ENCODE measurements at places on chromosomes 1 and 21.

- no peak for DNase-seq
These were observed 71.1 kb downstream of the SKI start for GRCh38 chr1:2299131-2299627.

DNA sequence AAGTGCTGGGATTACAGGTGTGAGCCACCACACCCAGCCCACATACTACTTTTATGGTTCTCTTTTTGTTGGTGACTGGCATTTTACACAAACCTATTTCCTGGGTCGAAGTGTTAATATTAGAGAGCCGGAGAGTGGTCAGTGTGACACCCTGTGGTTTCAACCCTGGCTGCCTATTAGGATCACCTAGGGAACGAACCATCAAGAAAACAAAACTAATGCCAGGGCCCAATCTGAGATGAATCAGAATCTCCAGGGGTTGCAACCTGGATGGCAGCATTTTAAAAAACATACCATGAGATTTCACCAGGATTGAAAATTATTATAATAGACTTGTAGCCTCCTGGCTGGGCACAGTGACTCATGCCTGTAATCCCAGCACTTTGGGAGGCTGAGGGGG, 6.1 kb downstream of the MRPS21 start:
- DNase-seq = no peak

GRCh38 chr1:110242731-110243130, 32.6 kb downstream of the KCNC4 start:
- DNase-seq = no peak

GRCh38 chr1:6075748-6076147, 30.1 kb downstream of the KCNAB2 start:
- DNase-seq = no peak

- DNase-seq = no peak
These were observed 52.5 kb downstream of the SIM2 start for GRCh38 chr21:36751383-36751782.

DNA sequence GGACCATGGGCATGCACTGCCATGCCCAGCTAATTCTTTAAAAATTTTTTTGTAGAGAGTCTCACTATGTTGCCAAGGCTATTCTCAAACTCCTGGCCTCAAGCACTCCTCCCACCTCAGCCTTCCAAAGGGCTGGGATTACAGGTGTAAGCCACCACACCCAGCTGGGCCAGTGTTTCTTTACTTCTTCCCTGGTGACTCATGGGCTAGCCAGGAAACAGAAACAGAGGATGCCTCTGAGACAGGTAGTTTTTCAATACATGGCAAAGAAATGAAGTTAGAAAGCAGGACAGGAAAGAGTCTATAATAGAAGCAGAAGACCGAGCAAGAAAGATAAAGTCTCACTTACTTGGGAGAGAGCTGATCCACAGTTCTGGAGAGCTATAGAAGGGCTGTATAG, 7.6 kb upstream of the C1orf74 start:
- DNase-seq = no peak
